ENCODE measurements at places on chromosomes 2 and 18. TPM values are rescaled to one million over a fixed set of nuclear protein-coding genes. Genes with fewer than 3 reads are reported as not detected.

- no peak for DNase-seq
Observed at GRCh38 chr2:195695002-195695631, 38.1 kb downstream of the SLC39A10 start.

GRCh38 chr2:16494836-16495508, 170.7 kb downstream of the CYRIA start:
- no peak for DNase-seq

The SETBP1 gene
- 23.0 TPM for total RNA-seq

- peak; percentile 65 for DNase-seq
Observed at GRCh38 chr18:72866901-72867745, 664 bp downstream of the NETO1 start.

GRCh38 chr2:61750624-61751023, 103.2 kb downstream of the FAM161A start:
- DNase-seq: no peak

The UBE2E3 gene
- 58.3 TPM for total RNA-seq

DNA sequence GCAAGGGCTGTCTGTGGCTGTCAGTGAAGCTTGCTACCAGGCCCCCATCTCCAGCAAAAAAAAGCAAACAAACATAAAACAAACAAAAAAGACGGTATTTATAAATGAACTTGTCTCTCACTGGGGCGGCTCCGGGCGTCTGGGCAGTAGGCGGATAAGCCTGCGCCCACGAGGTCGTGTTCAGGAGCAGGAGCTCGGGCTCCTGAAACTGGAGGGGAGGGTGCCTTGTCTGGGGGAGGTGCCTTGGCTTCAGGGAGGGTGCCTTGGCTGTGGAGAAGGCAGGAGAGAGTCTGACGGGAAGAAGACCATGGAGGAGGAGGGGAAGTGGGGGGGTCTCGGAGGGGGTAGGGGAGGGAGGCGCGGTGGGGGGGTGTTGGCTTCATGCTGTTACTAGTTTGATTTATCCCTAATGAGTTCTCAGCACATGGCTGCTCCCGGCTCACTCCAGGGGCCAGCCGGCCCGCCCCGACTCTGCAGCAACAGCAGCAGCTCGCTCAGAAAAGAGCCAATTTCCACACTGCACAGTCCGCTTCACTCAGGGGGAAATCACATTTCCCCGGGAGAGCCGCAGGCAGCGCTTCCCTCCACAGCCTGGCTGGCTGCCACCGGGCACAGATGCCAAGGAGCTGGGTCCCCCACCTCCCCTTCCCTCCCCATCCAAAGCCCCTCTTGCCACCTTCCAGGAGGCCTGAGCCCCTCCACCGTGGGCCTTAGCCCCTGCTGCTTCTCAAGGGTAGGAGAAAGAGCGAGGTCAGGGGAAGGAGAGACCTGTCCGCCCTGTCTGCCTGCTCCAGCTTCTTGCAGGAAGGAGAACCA, 38.7 kb downstream of the PSD4 start:
- peak; percentile 50 for DNase-seq

DNA sequence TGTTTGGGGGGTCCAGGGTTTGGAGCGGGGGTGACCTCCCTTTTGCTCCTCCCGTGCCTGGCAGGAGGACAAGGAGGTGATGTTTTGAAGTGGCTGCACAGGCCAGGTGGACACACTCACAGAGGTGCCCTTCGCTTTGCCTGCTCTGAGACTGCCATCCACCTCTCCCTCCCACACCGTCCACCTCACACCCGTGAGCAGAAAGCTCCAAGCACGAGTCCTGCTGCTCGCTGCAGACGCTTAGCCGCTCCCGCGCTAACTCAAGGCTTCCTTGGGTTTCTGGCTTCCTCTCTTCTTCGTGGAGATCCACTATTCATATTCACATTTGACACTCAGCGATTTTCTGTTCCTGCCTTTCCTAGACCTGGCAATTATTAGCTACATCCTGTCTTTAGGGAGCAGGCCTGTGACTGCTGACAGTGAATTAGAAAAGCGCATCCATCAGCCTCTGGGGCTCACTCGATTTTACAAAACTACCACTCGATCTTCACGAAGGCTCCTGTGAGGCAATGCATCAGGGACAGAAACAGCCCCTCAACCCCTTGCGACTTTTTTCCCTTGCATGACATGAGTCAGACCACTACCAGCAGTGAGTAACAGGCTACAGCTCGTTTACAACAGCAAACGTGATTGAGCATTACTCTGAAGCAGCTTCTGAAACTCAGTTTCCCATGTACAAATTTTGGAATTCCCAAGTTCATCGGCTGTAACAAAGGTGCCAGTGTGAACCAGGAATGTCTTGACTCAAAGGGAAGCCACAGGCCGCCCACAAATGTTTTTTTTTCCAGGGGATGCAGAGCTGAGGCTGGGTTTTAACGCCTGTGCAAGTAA, 238.7 kb upstream of the SOX11 start:
- DNase-seq: no peak

- DNase-seq: no peak
Observed at GRCh38 chr18:35588995-35589394, 7.5 kb downstream of the GALNT1 start.

DNA sequence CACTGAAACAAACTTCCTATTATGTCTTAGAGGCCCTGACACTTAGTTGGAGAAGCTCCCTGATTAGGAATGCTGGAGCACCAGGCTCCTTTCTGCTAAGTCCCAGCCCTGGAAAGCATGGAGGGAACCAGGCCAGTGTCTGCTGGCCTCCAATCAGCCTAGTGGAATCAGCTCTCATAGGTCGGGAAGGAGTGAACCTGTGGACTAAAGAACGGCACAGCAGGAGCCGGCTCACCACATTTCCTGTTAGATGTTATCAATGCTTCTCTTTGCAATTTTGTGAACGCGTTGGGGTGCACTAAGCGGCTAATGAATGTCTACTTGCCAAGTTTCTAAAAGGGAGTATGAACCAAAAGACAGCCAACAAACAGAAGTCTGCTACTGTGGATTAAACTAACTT, 296.6 kb downstream of the NAPG start:
- no peak for DNase-seq

- DNase-seq: no peak
Observed at GRCh38 chr2:170736628-170737027, 21.5 kb downstream of the SP5 start.

DNA sequence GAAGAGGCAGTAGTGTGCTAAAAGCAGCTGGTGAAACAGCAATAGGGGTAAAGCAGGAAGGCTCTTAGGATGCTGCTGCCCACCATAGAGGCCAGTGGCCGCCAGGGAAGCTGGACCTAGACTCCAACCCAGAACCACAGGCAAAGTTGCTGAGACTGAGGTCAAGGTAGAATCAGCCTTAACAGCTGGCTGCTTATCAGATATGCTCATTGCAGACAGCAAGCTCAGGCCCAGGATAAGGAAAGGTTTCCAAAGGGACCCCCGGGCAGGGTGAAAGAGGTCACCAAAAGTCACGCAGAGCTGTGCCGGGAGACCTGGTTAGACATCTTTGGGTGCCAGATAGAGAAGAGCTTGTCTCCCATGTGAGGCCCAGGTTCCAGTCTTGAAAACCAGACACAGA, 42.9 kb upstream of the EPG5 start:
- no peak for DNase-seq

GRCh38 chr18:27239669-27240068, 54.6 kb upstream of the CHST9 start:
- no peak for DNase-seq

The PFN4 gene
- not detected for total RNA-seq

GRCh38 chr2:109322111-109322510, 193.1 kb downstream of the SH3RF3 start:
- peak; percentile 85 for DNase-seq

DNA sequence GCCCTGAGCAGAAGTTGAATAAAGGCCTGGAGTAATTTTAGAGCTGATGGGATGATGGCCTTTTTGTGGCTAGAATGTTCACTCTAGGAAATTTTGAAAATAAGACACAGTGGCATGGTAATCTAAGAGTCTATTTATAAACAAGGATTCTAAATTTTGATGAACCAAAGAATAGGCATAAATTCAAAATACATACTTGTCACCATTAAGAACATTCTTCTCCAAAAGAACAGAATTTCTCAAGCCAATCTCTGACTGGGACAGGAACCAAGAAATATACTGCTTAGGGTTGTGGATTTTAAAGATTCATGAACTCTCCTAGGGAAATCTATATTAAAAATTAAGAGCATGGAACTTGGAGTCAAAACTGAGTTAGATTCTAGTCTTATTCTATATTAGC, 98.2 kb upstream of the SETBP1 start:
- no peak for DNase-seq

DNA sequence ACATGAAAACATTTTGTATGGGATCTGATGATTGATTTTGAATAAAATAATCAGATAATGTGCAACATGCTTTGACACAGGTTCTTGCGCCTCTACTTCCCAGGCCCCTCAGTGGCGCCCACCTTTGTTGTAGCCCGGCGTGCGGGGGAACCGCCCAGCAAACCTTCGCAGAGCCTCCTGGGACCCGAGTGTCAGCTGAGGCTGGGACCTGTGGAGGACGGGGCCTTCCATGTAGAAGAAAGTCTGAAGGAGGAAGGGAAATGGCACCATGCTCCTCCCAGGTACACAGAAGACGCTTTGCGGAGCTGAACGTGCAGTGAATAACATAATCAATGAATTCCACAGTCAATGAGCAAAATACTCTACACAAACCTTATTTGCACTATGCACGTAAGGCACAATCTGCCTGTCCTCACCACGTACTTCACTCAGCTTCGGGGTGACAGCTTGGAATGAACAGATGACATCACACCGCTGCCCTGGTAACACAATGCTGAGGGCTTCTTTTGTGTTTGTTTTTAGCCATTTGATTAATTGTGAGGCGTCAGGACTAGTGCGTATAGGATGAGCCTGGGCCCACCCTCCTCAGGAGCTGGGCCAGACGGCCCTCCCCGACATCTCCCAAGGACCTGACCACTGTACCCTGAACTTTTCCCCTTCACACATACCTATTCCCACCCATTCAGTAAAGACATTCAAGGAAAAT, 78.1 kb downstream of the TWIST2 start:
- peak; percentile 31 for DNase-seq

- no peak for DNase-seq
Observed at GRCh38 chr2:201891676-201892075, 85.3 kb downstream of the CDK15 start.

The NOL4 gene
- total RNA-seq: not detected

The POTEC gene
- total RNA-seq: 0.36 TPM

Measured in osteoblast (primary cell).